ENCODE measurements at places on chromosomes 2 and 18. TPM values are rescaled to one million over a fixed set of nuclear protein-coding genes. Genes with fewer than 3 reads are reported as not detected.

Gene MAP3K19
- not detected for total RNA-seq

Gene PROKR1
- total RNA-seq = not detected

Gene RESP18
- total RNA-seq = not detected

Gene DUSP19
- total RNA-seq = 1.2 TPM

All from bronchus fibroblast of lung (primary cell).